ENCODE measurements at places on chromosomes 3 and 15.
A peak's percentile ranks its signal among the peaks of the same experiment; 100 is the strongest.

- DNase-seq: no peak
Measured at GRCh38 chr3:10262027-10262426, 13.8 kb downstream of the TATDN2 start.

DNA sequence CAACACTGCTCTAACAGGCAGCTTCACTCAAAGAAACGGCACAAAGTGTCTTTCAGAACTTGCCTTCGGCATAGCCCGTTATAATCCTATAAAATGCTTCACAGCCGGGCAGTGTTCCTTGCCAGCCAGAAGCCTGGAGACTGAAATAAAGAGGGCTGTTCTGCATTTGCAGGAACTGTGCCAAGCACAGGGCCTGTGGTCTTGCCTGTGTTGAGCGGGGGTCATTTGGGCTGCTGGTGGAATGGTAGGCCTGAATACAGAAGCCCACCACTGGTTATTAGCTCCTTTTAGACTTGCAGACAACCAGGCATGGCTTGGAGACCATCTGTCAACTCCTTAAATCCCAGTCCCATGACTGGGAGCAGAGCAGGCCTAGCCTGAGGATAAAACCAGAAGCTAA is 4.7 kb upstream of the ARHGEF3 start:
- DNase-seq: no peak

GRCh38 chr3:197305854-197306253 is 7.4 kb upstream of the DLG1 start:
- no peak for DNase-seq

- DNase-seq: no peak
Measured at GRCh38 chr3:139267300-139268246, 76.2 kb upstream of the MRPS22 start.

DNA sequence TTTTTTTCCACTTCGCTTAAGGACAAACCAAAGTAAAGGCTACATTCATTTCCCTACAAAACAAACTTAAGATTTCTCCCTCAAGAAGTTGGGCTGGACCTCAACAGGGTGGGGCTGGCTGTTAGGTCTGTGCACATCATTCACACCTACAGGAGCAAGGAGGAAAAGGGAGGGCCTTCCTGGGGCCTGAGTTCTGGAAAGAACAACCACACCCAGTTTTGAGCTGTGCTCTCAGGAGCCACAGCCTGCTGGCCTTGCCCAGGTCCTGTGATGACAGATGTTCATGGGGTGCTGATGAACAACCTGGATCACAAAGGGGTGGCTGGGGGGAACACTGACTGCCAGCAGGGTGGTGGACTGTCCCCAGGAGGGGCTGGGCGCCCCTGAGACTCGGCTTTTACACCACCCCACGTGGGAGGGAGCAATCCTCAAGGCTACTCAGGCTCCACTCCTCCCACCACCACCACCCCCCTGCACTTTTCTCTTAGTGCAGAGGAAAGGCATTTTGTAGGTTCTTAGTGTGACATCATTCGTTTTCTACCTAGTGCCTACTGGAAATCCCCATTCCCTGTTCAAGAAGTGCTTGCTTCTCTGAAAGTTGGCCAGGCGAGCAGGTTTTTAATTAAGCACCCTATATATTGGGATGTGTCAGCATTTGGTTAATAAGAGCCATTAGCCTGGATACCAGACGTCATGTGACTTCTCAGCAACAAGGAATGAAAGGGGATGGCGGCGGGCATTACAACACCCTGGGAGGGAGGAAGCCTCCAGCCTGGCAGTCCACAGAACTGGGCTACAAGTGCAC is 35.7 kb downstream of the CCNB2 start:
- DNase-seq: no peak

DNA sequence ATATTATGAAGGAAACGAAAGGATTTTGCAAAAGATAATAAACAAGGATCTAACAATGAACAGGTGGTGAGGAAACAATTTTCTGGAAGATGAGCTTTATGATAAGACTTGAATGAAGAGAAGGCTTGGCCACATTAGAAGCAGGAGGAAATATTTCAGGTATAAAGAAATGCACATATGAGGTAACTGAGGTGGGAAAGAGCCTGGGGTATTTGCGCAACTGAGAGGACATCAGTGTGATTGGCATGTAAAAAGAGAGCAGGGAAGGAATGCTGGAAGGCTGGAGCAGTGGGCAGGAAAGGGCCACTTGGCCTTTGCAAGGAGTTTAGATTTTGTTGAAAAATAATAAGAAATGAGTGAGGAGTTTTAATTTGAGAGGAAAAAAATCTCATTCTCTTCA is 414.4 kb upstream of the TMCO5A start:
- no peak for DNase-seq

DNA sequence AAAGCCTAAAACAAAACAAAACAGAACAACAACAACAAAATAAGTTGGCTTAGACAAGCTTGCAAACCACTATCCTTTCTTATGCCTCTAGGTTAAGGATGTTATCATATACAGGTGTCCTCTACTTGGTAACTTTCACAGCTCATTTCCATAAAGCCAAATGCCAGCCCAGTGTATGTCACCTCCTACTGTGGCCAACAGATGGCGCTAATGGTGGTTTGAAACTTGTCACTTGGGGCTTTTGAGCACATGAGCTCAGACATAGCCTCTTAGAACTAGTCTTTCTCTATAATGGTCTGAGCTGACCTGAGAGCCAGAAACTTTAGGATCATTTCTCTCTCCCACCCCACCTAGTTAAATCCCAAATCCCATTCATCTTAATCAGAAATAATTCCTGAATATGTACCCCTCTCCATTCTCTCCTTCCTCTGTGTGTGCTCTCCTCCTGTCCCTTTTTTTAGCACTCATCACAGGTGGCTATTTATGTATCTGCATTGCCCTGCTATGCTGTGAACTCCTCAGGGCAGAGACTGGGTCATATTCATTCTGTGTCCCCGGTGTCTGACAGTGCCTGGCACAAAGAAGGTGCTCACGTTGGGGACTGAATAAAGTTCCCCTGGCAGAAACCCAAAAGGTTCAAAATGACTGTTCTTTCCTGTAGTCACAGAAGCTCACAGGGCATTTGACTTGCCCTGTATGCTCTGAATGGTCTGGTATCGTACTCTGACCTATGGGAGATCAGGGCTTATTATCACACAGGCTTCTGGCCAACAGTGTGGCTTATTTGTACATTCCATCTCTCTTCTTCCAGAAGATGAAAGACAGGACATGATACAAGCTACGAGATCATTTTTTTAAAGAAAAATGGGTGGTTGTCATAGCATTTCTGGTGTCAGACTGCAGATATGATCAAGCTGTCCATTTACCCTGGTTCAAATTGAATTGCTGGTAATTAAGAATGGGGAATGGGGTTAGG is 319.3 kb upstream of the AZI2 start:
- peak; percentile 15 for DNase-seq

GRCh38 chr15:57740048-57740447 is 33.5 kb downstream of the POLR2M start:
- no peak for DNase-seq

GRCh38 chr3:174125267-174125824 is 727.8 kb downstream of the NLGN1 start:
- DNase-seq: no peak

DNA sequence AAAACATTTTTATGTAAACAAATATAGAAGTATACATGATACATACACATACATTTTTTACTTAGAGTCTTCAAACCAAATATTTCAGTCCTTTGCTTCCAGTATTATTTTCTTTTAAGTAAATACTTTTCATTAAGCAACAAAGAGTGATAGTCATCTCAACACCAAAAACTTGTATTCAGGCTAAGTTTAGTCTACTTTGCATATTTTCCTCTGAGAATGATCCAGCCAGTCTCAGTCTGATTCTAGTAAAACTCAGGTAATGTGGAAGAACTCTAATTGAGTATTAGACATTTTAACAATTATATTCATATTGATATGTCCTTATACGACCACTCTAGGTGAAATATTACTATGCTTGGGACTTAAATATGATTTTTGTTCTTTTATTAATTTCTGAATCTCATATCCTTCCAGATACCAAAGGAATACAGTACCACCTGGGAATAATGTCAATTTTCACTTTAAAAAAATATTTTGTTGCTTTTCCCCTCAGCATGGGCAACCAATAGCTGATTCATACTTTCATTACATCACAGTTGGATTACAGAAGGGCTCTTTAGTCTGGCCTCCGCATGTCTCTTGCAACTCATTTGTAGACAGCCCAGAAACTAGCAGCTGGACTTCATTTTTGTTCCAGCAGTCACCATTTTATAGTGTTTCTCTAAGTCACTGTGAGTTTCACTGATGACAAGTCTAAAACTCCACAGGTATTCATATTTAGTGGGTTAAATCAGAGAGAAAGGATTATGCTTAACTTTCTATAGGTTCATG is 390.4 kb downstream of the ZBTB20 start:
- DNase-seq: no peak

DNA sequence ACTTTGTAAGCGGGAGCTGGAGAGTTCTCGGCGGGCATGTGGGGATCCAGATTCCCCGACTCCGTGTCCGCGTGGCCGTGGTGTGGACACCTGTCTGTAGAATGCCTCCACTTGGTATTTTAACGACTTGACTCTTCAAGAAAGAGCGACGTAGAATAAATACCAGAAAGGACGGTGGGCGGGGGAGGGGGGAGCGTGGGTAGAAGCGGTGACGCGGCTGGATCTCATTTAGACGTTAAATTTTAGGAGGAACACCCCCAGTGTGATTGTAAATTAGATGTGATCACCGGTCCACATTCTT is 620 bp upstream of the PYGO1 start:
- DNase-seq: no peak

DNA sequence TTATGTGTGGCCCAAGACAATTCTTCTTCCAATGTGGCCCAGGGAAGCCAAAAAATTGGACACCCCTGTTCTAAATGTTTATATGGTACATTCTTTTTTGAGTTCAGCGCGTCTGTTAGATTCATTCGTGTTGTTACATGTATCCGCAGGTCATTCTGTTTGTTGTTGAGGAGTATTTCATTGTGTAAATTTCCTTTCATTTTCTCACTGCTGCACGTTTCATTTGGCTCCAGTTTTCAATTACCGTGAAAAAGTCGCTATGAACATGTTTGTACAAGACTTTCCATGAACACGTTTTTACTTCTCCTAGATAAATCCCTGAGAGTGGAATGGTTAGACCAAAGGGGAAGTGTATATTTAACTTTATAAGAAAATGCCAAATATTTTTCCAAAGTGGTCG is 7.5 kb upstream of the OPA1 start:
- no peak for DNase-seq

DNA sequence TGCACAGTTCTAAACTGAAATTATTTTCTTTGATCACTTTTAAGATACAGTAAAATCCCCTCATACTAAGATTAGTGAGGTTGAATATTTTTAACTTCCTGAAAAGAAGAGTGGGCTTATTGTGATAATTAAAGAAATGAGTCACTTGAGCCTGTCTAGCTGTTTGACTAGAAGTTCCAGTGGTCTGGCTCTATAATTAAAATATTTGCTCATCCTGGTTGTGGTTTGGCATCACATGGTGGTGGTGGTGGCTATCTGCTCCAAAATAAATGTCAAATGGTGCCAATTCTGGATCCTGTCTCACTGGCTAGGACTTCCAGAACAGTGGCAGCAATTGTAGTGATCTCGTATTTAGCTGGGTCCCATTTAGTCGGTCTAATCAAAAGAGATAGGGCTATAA is 8.6 kb upstream of the TEX9 start:
- no peak for DNase-seq

- no peak for DNase-seq
Measured at GRCh38 chr3:38707730-38708129, 58.2 kb upstream of the SCN5A start.

- no peak for DNase-seq
Measured at GRCh38 chr15:38531509-38531908, 33.1 kb downstream of the RASGRP1 start.

DNA sequence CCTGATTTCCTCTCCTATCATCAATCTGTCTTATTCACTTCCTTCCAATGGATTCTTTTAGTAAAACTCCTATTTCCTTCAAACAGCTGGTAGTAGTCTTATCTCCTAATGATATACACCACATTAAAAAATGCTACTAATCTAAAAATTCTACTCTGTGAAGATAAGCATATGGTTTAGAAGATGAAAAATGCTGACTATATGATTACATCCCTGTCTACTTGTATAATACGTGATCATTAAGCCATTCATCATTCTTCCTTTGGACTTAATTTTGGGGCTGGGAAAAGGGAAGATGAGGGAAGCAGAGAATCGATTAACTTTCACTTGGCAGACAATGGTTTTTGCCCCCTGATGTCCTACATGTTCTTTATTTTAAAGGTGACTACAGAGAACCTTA is 453.1 kb downstream of the NSUN3 start:
- no peak for DNase-seq

GRCh38 chr15:95346721-95347475 is 983.6 kb upstream of the NR2F2 start:
- no peak for DNase-seq

DNA sequence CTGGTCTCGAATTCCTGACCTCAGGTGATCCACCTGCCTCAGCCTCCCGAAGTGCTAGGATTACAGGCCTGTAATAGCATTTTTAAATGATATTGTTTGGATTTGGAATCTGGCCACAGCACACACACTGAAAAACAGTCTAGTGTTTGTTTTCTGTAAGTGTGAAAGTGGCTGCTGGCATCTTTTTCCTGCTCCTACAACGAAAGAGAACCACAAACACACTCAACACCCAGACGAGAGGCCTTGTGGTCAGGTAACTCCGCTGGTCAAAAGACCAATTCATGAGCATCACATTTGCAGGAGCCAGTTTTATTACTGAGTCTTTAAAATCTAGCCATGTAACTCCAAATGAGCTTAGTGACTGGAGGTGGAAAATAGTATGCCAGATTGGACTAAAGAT is 50.2 kb downstream of the IMPG2 start:
- DNase-seq: no peak

GRCh38 chr3:159417761-159418160 is 570.9 kb upstream of the IL12A start:
- no peak for DNase-seq

DNA sequence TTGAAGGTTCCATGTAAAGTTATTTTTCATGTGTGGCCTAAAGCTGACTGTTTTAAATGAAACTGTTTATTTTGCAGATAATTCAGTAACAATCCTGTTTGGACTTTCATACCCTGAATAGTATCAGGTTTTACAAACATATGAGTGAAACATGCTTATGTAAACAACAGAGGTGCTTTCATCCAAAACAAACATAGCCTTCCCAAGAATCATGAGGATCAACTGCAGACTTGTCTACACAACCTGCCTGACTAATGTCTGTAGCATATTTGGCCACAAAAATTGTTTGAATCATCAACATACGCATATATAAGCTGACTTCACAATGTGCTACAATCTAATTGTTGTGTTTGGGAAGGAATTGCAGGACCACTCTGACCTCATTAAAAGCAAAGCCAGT is 190.4 kb downstream of the DIPK2A start:
- DNase-seq: no peak

DNA sequence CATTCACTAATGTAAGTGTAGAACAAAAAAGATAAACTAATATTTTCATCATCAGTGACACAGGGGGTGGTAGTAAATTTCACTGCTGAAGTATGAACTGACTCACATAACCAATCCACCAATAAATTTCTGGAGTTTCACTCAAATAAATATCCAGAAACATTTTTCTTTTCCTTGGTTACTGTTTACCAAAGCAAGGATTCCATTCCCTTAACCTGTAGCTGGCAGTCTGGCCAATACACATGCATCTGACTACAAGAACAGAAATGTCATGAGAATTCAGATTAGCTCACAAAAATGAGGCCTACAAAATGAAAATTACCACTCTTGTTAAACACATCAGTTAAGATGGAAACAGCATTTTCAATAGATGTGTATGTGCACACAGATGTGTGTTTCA is 80.3 kb downstream of the STAG1 start:
- no peak for DNase-seq

All from activated T-cell treated with anti-CD3 and anti-CD28 coated beads for 4 hours (primary cell).